GM12892 (cell line): ENCODE measurements at places on chromosomes 2 and 18.

GRCh38 chr18:13284330-13285027 lies 65.9 kb downstream of the LDLRAD4 start:
- DNase-seq, result no peak

DNA sequence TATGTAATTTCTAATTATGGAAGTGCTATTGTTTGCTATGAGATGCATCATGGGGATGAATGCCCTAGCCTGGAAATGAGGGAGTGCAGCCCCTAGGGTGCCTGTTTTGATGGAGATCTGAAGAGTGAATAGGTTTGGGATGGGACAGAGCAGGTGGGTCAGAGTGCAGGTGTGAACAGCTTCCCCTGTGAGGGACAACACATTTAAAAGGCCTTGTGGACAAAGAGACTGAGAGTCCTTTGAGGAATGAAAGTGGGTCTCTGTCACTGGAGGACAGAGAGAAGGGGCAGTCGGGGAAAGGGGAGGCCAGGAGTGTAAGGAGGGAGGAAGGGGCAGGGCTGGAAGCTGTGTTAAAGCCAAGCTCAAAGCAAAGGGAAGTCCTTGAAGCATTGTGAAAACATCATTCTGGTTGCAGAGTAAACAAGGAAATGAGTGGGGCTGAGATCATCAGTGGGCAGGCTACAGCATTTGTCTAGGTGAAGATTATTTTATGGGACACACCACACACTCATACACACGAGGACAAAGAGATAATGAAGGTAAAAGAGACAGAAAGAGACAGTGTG lies 877.6 kb downstream of the SLC4A3 start:
- DNase-seq, result no peak

GRCh38 chr2:183024339-183025095 lies 13.7 kb downstream of the NCKAP1 start:
- no peak for DNase-seq

- no peak for DNase-seq
These were observed 266.9 kb upstream of the GULP1 start for GRCh38 chr2:188024811-188025210.

GRCh38 chr2:162198239-162198638 lies 45.0 kb downstream of the FAP start:
- no peak for DNase-seq

- DNase-seq, result no peak
These were observed 48.4 kb upstream of the RMP24 start for GRCh38 chr18:35923939-35924684.

DNA sequence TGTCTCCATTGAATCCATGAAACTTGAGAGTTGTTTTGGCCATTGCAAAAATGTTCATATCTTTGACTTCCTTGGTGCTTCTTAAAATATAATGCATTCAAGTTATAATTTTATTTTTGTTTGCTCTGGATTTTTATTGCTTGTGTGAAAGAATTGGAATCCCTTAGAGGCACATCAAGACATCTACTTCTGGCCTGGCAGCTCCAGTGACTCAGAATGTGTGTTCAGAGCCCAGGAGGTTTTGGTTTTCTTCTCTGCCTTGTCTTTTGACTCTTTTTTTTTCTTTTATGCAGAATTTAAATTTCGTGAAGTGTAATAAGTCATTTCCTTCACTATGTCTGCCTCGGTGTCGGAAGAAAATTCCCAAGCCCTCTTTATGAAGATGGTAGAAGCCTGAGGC lies 180.2 kb downstream of the LTBP1 start:
- DNase-seq, result no peak

GRCh38 chr2:135037831-135038230 lies 9.4 kb downstream of the MAP3K19 start:
- no peak for DNase-seq

DNA sequence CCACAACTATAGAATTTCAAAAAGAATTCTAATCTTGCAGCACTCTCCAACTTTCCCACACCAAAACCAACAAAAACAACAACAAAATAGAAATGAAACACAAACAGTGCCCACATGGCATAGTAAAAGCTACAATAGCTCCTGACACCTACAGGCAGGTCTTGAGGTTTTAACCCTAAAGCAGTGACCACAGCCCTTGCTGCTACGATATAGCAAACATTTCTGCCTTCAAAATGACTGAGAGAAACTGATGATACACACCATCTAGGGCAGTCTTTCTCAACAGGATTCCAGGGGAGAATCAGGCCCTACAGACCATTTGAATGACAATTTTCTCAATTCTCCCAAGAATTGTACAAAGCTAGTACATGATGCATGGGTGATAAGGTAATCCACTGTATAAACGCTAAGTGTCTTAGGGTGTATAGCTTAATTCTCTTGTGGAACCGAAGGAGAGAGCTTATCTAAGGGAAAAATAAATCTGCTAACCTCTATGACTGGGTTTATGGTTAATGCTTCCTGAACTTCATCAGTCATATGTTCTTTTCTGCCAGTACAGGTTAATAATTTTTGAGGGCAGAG lies 46.5 kb downstream of the TRAK2 start:
- no peak for DNase-seq

GRCh38 chr2:218023636-218024035 lies 20.8 kb upstream of the TNS1 start:
- DNase-seq, result no peak

- no peak for DNase-seq
These were observed 27.6 kb upstream of the IL1R1 start for GRCh38 chr2:102114851-102115497.

DNA sequence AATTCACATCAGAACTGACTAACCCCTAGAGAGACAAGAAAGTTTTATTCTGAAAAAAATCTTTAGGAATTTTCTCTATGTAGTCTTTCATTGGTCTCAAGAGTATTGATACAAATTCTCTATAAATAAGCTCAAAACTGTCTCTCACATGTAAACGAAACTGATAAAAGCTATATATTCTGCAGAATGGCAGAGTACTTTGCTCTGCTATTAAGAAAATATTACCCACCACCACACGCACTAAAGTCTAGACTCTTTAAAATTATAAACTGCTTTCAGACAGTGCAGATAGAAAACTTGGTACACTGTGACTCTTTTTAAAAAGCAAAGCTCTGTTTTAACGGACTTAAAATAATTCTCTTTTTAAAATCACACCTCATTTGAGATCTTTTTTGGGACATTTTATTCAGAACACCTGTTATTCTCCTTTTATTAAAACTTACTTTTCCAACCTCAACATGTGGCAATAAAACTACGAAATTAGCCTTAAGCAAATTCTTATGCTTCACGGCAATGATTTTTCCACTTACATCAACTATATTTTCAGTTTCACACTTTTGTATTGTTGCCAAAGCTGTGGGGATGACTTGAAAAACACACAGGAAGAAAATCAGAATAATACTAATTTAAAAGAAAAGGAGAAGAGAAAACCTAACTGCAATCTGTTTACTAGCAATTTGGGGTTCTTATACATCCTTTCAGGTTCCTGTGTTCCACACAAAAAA lies 58.0 kb downstream of the CCDC88A start:
- DNase-seq, result no peak

GRCh38 chr2:24438106-24438505 lies 52.9 kb upstream of the NCOA1 start:
- DNase-seq, result no peak

DNA sequence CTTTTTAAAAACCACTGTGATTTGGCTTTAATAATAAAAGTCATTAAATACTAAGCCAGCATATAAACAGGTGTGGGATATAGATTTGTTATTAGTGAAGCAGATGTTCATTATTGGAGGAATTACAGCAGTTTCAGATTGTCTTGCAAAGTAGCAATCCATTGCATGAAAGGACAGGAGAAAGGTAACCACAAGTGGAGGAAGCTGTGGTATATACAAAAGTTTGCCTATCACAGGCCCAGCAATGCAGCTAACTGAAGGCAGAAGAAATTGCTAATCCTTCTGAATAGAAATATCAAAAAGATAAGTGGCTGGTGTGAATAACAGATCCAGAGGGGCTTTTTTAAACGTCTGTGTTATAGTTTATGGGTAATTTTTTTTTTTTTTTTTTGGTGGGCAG lies 199.4 kb downstream of the ZNF385B start:
- no peak for DNase-seq

DNA sequence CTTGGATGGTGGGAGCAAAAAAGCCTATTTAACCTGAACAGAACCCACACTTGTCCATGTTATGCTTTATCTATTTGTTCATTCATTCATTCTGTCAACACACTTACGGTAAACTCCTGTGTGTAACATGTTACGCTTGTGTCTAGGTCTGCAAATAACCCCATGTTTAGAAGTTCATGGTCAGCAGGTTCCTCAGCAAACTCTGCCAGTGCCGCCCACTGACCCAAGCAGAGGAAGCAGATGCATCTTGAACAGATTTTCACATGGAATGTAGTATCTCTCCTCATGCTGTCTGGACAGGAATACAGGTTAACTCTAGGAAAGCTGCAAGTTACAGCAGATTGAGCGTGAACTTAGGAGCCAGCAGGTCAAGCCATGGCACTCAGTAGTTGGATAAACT lies 213.7 kb upstream of the COPS8 start:
- no peak for DNase-seq

DNA sequence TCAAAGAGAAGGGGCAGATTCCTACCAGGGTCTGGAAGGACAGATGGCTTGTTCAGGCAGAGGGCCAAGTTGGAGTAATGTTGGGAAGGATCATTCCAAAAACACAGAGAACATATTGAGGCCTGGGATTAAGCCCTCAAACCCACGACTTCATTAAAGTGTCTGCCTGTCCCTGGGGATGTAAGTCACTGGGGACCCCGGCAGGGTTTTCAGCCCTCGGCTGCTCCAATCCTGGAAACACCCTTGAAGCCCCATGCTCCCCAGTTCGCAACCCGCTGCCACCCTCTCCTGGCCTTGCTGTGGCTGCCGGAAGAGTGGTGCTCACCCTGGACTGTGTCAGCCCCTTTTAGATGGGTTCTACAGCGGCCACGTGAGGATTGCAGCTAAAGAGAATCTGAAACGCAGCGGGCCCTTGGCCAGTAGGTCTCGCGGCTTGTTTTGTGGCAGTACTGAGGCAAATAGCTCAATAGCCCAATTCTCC lies 79.9 kb downstream of the EPAS1 start:
- no peak for DNase-seq

GRCh38 chr2:32058130-32058529 lies 5.2 kb upstream of the SPAST start:
- DNase-seq, result no peak

DNA sequence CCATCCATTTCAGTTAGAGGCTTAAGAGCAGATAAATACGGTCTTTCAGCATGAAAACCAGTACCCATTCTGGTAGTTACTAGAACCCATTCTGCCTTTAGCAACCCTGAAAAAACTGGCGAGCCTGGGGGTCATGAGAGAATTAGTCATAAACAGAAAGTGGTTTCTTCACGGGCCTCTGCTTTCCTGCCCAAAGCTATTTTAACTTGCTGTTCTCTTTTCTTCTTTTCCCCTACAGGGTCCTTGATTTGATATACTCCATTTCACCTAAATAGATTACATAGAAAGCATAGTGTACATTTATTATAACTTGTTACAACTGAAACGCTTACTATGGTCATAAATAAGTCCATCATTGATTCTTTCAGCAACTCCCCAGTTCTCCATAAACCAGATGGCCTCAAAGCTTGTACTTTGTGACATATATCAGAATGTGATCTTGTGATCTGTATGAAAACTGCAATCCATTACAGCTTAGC lies 48.3 kb downstream of the WDFY1 start:
- no peak for DNase-seq

DNA sequence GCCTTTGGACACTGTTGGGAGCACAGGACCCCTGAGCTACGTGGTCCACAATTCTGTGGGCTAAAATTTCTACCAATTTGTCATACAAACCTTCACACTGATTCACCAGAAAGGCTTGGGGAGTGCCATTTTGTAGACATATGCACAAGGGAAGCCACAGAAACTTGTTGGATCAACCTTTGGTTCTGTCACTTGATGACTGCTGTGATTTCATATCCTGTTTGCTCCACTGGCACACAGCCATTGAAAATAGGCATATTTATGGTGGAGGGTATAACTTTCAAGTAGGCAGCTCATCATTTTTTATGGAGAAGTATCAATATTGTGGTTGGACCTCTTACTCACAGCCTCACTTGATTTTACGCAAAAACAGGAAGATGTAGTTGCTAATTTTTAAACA lies 10.5 kb downstream of the NAPG start:
- DNase-seq, result no peak
